ENCODE measurements at places on chromosomes 1 and 21.

GRCh38 chr1:10588640-10589039 is 113.9 kb downstream of the PEX14 start:
- no peak for DNase-seq

GRCh38 chr1:43978551-43979260 is at the start of gene B4GALT2:
B4GALT2 (plus strand) TSS chr1:43979210; CDS start chr1:43981161, 1,951 bp downstream.
- DNase-seq = peak; percentile 49

GRCh38 chr1:65393928-65394327 is 26.5 kb upstream of the LEPR start:
- DNase-seq = no peak

- DNase-seq = no peak
Measured at GRCh38 chr1:27521861-27522431, 32.0 kb upstream of the WASF2 start.

DNA sequence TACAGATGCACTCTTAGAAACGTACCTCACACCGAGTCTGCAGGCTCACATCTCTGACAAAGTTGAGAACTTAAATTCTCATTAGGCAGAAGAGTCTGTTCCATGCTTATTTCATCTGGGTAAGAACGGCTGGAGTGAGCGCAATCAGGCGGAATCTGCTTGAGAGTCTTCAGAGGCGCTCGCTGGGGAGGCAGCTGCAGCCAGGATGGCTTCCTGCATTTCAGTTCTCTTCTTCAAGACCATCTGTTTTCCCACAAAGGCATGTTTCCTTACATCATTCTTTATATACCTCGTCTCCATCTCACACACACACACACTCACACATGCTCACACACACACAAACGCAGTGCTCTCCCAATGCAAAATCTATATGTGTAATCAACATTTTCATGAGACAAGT is 497.1 kb downstream of the AJAP1 start:
- DNase-seq = no peak

- DNase-seq = no peak
Measured at GRCh38 chr1:53324728-53325297, 3.1 kb downstream of the LRP8 start.

DNA sequence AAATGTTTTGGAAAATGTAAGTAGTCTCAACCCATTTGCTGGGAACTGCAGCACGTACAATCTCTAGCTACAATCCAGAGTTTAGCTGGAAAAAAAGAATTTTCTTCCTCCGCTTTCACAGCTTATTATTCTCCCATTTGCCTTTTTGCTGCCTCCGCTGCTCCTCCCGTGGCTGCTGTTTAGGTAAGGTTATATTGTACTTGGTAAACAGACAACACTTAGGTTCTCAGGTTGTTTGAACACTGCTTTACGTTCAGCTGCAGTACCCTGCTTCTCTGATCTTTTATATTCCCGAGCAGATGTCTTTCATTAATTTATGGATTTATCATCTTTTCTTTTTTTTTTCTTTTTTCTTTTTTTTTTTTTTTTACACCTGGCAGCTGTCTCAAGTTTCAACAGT is 14.3 kb downstream of the PROX1 start:
- no peak for DNase-seq

- no peak for DNase-seq
Measured at GRCh38 chr1:95139039-95139438, 21.9 kb downstream of the TLCD4 start.

DNA sequence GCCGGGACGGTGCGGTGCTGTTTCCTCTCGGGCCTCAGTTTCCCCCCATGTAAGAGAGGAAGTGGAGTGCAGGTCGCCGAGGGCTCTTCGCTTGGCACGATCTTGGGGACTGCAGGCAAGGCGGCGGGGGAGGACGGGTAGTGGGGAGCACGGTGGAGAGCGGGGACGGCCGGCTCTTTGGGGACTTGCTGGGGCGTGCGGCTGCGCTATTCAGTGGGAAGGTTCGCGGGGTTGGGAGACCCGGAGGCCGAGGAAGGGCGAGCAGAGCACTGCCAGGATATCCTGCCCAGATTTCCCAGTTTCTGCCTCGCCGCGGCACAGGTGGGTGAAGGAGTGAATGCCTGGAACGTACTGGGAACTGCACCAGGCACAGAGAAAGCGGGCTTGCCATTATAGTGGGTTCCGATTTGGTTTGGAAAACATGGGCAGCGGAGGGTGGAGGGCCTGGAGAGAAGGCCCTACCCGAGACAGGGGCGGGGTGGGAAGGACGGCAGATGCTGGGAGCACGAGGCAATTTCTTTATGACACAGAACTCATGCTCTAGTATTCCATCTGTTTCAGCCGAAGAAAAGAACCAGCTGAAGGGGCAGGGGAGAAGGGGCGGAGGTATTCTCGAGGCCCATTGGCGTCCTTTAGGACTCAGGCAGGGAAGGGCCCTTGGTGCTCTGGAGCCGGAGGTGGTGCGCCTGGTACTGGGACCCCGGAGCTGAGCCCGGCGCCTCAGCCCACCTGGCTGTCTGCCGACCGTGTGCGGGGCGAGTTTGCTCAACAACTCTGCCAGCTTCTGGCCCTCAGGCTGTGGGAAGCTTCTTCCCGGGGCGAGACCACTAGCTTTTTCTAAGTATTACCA is 960 bp downstream of the PCSK9 start:
- no peak for DNase-seq

DNA sequence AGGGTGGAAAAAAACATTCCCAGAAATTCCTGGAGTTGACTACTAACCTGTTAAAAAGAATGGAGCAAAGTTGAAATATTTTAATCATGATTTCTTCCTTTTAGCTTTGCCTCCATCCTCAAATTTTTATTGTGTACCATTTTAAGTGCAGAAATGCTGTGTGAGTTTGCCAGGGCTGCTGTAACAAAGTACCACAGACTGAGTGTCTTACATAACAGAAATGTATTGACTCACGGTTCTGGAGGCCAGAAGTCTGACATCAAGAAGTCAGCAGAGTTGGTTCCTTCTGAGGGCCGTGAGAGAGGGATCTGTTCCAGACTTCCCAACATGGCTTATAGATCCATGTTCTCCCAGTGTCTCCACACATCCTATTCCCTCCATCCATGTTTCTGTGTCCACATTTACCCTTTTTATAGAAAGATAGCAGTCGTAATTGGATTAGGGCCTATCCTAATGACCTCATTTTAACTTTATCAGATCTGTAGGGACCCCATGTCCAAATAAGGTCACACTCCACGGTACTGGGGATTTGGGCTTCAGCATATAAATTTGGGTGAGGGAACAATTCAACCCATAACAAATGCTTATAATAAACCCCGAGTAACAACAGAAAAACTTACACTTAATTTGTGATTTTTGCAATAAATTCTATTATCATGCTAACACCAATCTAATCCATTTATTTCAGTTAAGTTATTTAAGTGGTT is 12.7 kb downstream of the SNX7 start:
- no peak for DNase-seq

- DNase-seq = no peak
Measured at GRCh38 chr1:17340358-17340757, 31.6 kb upstream of the PADI6 start.

DNA sequence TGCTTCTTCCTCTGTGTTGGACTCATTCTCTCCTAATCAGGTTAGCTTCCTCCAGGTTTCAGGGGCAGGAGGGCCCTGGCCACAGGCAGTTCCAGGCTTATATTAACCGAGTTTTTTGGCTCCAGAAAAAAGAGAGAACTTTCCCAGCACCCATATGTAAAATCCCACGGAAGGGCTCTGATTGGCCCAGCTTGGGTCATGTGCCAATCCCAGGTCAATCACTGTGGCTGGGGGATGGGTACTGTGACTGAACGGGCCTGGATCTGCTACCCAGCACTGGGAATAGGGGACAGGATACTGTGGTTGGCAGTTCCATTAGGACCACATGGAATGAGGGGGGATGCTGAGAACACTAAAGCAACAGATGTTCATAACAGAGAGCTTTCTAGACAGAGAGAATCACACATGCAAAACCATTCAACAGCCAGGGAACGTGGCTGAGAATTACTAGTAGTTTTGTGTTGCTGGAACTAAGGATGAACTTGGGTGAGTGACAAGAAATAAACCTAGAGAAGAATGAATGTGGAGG is 51.1 kb upstream of the NEK2 start:
- DNase-seq = no peak

- DNase-seq = peak; percentile 42
Measured at GRCh38 chr1:161763522-161764098, 2.5 kb upstream of the ATF6 start.
